ENCODE measurements at places on chromosomes 16 and 17. TPM values are rescaled to one million over a fixed set of nuclear protein-coding genes. Genes with fewer than 3 reads are reported as not detected.

Gene KPNB1
- total RNA-seq, result 215 TPM

Gene PRR11
- 3.3 TPM for total RNA-seq

GRCh38 chr17:49467175-49467574 is 27.9 kb upstream of the NGFR start:
- ATAC-seq, result no peak

- ATAC-seq, result no peak
Observed at GRCh38 chr16:51050377-51050706, 100.7 kb downstream of the SALL1 start.

DNA sequence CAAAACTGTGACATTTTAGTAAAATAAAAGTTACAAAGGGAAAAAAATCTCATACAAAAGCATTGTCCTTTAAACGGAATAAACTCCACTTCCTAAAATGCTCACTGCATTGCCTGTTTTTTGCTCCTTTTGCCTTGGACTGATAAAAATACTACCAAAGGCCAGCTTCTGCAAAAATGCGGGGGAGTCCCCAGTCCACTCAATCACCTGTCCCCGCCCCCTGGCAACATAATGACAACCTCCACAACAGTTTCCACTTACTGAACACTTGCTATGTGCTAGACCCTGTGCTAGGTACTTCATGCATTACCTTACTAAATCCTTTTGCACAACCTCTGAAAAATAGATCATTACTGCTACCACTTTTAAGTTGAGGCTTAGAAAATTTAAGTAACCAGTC is 172.7 kb upstream of the CCL2 start:
- no peak for ATAC-seq

DNA sequence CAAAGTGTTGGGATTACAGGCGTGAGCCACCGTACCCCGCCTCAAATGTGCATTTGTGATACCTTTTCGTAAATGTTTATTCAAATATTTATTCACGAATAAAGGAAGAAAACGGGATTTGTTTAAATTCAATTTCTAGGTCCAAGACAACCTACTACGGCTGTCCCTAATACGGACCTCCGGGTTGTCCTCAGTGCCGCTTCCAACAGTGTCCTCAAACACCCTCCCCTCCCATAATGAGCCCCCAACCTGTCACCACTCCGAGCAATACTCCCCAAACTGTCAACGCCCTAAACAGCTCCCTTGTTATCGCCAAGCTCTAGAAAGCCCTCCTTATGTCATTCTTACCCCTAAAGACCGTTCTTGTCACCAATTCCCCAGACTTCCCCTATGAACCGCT is 539 bp upstream of the GABARAPL2 start:
- ATAC-seq, result no peak
